ENCODE measurements at places on chromosomes 2 and 18.

GRCh38 chr2:65866148-65866547 is 433.7 kb upstream of the SPRED2 start:
- no peak for DNase-seq

DNA sequence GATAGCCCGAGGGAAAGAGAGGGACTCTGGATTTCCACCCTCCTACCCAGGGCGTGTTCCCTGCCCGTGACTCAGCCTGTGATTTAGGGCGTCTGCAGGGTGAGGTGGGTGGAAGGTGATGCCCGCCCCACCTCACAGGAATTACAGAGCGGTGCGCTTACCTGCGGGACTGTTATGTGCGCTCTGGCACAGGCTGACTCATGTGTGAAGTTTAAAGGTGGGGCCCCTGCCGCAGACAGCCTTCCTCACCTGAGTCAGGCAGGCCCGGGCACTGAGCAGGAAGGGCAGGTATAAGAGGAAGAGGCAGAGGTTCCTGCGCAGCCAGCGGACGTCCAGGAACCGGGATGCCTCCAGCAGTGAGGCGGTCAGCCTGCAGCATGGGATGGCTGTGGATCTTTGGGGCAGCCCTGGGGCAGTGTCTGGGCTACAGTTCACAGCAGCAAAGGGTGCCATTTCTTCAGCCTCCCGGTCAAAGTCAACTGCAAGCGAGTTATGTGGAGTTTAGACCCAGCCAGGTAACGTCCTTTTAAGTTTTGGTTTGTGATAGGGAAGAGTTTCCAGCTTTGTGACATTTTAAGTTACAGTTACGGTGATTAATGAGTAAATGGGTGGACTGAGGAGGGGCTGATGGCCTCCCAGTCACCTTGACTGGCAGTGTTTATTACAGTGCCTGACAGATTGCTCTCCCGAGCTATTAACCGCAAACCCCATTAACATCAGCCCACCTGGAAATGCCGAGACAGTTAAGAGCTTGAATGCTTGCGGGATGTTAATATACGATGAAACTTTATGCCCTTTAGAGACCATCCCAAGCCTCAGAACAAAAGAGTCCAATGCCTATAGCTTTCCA is 141.6 kb upstream of the TTC39C start:
- DNase-seq = no peak

DNA sequence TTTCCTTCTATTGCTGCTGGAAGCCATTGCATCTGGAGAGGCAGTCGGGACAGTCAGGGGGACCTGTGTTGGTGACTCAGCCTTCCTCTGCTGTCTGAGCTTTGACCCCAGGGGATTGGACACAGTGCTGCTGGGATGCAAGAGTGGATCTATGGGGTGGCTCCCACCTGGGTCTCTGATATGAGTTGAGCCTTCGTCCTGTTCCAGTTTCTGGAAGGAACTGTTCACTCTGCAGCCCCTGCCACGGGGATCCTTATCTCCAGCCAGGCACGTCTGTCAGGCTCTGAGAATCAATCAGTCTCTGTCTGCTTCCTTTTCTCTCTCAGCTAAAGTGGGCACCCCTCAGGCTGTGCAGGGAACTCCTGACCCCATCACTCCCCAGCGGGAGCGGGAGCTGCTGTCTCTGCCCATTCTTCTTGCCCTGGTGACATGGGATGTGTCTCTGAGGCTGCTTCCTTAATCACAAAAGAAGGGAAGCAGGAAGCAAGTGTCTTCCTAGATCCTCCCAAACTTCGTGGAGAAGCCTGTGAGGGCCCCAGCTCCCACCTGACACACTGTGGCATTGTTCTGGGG is 51.7 kb downstream of the ARHGAP28 start:
- no peak for DNase-seq

DNA sequence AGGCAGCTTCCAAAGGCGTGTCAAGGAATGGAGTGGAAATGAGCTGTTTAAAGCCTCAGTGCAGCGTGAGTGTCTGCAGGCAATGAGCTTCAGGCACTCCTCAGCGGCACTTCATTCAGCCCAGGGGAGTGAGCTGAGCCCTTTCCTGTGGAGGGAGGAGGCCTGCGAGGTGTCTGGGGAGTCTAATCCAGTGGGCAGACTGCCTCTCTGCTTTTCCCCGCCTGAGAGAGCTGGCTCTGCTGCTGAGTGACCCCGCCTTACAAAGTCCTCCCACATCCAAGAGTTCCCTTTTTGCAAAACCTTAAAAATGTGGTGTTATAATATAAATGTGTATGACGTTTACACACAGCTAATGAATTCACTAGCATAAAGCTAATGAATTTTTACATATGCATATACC is 7.0 kb upstream of the LDLRAD4 start:
- DNase-seq = no peak

- DNase-seq = no peak
These were observed 219.3 kb downstream of the UXS1 start for GRCh38 chr2:105974812-105975211.

DNA sequence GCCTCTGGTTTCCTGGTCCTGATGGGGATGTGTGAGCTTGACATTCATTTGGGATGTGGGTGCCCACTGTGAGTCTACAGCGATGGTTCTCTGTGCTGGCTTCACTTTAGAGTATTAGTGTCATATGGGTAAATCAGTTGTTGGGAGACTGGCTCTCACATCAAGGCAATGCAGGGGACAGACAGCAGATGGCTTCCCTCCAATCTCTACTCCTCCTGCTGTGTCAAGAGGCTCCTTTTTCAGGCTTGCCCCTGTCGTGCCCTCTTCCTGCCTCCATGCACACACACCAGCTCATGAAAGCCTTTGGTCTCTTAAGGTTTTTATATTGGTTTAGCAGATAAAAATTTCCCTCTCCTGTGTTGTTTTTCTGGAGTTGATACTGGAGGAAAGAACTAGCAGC is 315.6 kb downstream of the RDH14 start:
- no peak for DNase-seq

- no peak for DNase-seq
These were observed 4.2 kb upstream of the TWSG1 start for GRCh38 chr18:9330419-9330818.

- DNase-seq = no peak
These were observed 156.0 kb downstream of the ACOXL start for GRCh38 chr2:110888411-110888810.

GRCh38 chr18:28120828-28121515 is 56.0 kb downstream of the CDH2 start:
- DNase-seq = no peak

- DNase-seq = no peak
These were observed 163.7 kb upstream of the NDUFV2 start for GRCh38 chr18:8938817-8939216.

GRCh38 chr2:16584084-16584483 is 81.5 kb downstream of the CYRIA start:
- DNase-seq = no peak

DNA sequence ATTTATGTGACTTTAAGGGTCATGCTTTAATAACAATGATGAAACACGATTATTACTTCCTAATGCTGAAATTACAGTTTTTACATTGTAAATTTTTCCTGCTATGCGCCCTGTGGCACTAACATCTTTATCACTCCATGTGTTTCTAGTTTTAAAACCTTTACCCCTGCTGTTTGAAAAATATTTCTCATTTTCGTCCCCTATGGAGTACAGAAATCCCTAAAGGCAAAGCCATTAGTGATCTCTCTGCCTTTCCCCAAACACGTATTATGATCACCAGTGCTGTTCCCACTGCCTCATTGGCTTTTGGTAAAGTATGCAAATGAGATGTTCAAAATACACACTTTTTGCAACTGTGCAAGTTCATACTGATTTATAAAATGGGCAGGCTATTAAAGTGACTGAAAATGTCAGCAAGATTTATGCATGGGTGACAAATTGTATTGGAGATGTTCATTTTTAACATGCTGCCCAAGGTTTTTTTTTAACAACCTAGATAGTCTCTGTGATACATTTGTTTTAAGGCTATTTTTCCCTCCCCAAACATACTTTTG is 1468.2 kb upstream of the ACVR2A start:
- DNase-seq = no peak

GRCh38 chr18:62555135-62555534 is 32.3 kb downstream of the ZCCHC2 start:
- no peak for DNase-seq
